Right lung (tissue), 10 donors: ENCODE measurements at places on chromosomes 16 and 17. TPM values are rescaled to one million over a fixed set of nuclear protein-coding genes. Genes with fewer than 3 reads are reported as not detected.

The CCL5 gene
- 4.4 TPM for polyA plus RNA-seq

The MAP2K6 gene
- polyA plus RNA-seq = 25.0 TPM

The KRT15 gene
- 2.0 TPM for polyA plus RNA-seq

The CAPNS2 gene
- polyA plus RNA-seq = not detected

The CD300LB gene
- 0.23 TPM for polyA plus RNA-seq

The WNK4 gene
- polyA plus RNA-seq = 2.1 TPM

The RCVRN gene
- polyA plus RNA-seq = 0.25 TPM

GRCh38 chr16:50538411-50539052, 9.7 kb upstream of the NKD1 start:
- no peak for DNase-seq

GRCh38 chr16:28876973-28877654, 1.2 kb upstream of the ATP2A1 start:
- no peak for DNase-seq

DNA sequence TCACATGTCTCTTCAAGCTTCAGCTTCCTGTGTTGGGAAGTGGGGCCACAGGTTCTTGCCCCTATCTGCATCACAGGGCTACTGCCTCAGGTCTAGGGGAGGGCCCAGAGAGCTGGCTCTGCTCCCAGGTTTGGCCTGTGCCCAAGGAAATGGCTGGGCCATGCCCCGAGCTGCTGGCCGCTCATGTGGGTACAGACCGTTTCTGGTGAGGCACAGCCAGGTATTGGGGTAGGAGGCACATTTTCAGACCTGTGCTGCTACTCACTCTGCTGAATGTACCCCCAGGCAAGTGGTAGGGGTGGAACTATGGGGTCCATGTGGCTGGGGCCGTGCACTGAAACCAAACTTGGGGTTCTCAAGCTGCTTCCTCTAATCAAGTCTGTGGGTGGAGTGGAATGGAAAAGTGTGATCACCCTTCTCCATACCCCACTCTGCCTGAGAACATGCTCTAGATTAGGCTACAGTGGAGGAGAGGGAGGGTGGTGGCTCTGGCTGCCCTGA, 4.6 kb downstream of the GAS2L2 start:
- no peak for DNase-seq

GRCh38 chr16:87329436-87330256, 12.5 kb upstream of the C16orf95 start:
- no peak for DNase-seq

GRCh38 chr17:31686495-31686894, 172.5 kb downstream of the COPRS start:
- no peak for DNase-seq

- DNase-seq = no peak
These were observed 12.4 kb downstream of the CHMP1A start for GRCh38 chr16:89645122-89645521.

DNA sequence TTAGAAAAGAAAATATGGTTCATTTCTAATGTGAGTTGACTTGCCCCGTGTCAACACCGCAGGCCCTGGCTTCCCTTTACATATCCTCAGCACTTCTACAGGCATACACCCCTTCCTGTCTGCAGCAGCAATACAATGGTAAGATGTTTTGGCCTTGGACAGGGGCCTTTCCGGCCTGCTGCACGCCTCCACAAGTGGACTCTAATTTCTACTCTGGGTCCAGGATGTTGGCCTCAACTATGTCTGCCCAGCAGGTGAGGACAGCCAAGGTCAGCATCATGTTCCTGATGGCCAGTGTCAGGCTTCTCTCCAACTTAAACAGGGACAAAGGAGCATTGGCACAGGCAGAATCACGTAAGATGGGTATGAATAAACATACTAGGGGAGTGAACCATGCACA, 11.0 kb downstream of the C17orf67 start:
- no peak for DNase-seq

DNA sequence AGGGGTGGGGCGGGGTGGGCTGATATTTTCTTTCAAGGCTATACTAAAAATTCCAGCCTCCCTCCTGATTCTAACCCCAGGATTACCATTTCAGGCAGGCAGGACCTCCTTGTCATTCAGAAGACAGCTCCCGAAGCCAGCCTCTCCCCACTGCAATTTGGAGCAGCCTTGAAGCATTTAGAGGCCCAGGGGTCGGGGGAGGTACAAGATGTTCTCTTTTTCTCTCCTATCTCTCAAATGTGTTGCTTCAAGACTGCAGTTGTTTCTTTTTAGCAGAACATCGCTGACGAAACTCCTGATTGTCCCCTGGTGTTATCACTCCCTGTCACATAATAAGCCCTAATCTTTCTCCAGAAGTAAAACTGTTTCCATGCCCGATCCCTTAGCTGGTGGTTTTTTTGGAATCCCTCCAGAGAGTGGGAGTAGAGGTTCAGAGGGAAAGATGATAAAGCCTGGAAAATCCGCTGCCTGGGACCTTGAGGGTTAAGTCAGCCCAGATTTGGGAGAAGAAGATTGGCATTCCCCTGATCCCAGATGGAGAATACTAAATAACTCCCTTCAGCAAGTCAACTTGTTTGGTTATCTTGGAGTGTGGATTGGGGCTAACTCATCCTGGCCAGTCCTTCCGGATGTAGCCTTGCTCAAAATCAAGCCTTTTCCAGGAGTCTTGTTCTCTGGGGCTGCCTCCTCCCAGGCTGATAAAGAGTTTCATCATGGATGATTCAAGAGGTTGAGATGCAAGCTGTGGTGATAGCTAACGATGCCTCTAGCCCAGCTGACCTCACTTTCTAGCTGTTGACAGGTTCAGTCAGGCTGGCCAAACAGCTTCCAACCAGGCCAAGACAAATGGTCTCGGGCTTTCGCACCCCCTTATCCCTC, 71.3 kb downstream of the SOX9 start:
- DNase-seq = peak; percentile 81

DNA sequence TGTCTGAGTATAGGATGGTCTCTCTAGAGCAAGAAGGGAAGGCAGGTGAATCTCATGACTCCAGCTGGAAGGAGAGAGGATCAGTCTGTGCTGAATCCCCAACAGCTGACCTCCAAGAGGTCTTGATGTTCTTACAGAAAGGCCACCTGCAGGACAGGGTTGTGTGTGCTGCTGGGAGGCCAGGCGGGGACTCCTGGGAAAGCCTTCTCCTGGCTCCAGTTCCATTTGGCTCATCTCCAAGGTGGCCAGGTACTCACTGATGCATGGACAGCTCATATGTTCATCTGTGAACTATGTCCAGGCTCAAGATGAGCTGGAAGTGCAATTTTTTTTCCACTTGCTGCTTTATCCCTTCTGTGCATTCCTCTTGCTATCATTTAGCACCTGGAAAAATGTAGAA, 730.2 kb upstream of the RBFOX1 start:
- no peak for DNase-seq

DNA sequence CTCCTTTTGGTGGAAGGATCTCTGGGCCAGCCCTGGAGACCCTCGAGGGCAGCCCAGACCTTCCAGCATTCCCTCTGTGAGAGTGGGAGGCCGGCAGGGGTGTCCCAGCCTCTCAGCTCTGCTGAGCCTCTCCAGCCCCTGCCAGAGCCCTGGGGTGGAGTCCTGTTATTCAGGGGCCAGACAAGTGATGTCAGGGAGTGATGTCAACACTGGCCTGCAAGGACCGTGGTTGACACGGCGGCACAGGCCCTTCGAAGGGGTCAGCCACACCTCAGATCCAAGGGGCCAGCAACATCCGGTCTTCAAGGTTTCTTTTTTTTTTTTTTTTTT, 231.2 kb downstream of the KATNIP start:
- DNase-seq = no peak

GRCh38 chr17:5785867-5786509, 201.7 kb upstream of the NLRP1 start:
- DNase-seq = no peak

DNA sequence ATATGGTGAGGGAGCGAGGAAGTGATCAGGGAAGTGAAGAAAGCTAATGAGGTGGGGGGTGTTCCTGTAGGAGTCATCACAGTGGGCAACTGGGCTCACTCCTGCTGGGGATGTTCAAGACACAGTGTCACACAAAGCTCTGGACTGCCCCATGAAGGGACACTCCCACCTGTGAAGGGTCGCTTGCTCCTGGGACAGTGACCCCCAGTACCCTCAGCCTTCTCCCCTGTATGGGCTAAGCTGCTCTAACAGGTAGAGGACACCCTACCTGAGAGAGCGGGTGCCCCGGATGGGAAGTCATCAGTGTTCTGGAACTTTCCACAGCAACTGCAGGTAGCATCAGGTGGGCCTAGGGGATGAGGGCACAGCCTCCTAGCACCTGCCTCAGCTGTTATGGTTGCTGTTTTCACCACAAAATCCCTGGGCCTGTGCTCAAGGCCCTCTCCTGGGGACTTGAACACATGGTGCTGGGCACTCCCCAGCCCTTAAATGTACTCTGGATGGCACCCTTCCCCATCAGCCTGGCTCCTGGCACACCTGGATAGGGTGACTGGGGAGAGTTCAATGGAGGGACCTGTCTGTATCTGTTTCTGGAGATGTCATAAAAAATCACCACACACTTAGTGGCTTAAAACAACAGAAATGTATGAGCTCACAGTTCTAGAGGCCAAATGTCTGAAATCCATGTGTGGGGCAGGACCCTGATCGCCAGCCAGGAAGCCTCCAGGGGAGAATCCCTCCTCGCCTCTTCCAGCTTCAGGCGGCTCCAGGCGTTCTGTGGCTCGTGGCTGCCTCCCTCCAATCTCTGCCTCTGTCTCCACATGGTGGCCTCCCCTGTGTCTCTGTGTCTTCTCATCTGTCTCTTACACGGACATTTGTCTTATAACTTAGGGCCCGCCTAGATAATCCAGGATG, 104.0 kb upstream of the CDH5 start:
- no peak for DNase-seq

GRCh38 chr16:60064026-60064425, 1329.9 kb upstream of the GOT2 start:
- DNase-seq = no peak

DNA sequence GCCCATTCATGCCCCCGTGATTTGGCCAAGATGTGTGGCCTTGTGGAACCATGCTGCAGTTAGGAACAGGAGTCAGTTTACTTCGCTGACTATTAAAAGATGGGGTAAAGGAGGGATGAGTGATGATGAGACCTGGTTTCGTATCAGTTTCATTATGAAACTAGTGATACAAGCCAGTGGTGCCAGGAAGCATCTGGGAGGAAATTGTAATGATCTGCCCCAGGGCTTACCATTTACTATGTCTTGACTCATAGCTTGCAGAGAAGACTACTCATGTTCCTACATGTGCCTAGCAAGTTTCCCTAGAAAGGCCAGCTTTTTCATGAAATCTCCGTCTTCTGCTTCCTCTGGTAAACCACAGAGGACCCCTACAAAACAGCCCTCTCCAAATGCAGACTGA, 23.2 kb downstream of the CDH3 start:
- DNase-seq = no peak

GRCh38 chr16:3983081-3983520, 102.6 kb upstream of the CREBBP start:
- peak; percentile 57 for DNase-seq

- no peak for DNase-seq
These were observed 43.0 kb upstream of the TOB1 start for GRCh38 chr17:50908860-50909764.

- DNase-seq = no peak
These were observed 25.0 kb upstream of the SPPL2C start for GRCh38 chr17:45819632-45820031.

DNA sequence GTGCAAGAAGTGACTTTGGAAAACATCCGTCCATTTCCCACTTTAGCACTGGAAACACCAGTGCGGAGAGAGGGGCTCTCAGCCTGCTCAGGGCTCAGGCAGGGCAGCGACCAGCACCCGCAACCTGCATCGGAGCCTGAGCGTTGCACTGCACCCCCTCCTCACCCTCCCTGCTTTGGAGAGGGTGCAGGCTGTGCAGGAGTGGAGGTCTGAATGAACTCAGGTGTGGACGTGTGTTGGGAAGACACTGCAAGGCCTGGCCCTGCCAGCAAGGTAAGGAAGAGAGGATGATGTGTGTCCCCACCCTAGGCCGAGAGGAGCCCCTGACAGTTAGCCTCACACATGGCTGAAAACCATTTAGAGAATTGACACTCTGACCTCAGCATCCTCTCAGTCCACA, 81.8 kb downstream of the NT5M start:
- no peak for DNase-seq

DNA sequence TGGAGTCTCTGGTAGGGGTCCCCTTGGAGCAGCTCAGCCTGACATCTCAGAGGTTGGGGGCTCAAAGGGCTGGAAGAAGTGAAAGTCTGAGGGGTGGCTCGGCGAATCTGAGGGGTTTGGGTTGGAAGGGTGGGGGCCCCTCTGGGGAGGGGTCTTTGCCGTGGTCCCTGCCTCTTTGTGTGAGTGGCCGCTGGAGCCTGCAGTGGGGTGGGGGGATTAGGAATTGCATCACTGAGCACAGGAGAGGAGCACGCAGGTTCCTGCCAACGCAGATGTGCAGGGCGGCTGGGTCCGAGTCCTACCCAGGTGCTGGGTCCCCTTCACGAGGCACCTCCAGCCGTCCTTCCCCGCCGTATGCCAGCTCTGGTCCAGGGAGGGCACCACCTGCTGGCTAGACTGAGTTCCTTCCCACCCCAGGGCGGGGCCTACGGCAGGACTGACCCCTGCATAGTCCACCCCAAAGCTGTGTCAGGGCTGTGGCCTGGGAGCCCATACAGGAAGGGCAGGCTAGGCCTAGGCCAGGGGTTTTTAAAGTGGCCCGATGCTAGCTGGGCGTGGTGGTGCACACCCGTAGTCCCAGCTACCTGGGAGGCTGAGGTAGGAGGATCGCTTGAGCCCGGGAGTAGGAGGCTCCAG, 9.9 kb downstream of the FMNL1 start:
- DNase-seq = no peak

- peak; percentile 42 for DNase-seq
These were observed 201.5 kb downstream of the KCNJ2 start for GRCh38 chr17:70370816-70371215.

DNA sequence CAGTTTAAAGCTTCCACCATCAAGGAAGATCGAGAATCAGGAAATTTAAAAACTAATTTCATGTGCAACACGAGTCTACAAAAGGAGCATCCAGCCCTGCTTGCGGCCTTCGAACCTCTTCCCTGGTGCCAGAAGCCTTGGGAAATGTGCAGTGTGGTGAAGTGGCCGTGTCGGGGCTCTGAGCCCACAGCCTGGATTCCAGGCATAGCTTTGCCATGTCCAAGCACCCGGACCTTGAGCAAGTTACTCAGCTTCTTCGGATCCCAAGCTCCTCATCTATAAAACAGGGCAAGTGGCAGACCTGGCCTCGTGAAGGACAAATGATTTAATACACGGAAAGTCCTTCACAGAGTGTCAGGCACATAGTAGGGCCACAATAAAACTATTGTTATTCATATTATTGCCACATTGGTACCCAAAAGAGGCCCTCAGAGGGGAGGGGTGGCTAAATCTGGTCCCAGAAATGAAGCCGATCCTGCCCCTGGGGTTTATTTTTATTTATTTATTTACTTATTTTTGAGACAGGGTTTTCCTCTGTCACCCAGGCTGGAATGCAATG, 34.8 kb downstream of the COTL1 start:
- no peak for DNase-seq

GRCh38 chr16:27313422-27314160, at the start of gene IL4R:
Gene IL4R (plus strand): TSS chr16:27313974. CDS start chr16:27340204, 26,230 bp downstream.
- DNase-seq = peak; percentile 52

GRCh38 chr16:52463904-52464303, 83.0 kb downstream of the TOX3 start:
- no peak for DNase-seq
